ENCODE measurements at places on chromosomes 4 and X.
A peak's percentile ranks its signal among the peaks of the same experiment; 100 is the strongest.

DNA sequence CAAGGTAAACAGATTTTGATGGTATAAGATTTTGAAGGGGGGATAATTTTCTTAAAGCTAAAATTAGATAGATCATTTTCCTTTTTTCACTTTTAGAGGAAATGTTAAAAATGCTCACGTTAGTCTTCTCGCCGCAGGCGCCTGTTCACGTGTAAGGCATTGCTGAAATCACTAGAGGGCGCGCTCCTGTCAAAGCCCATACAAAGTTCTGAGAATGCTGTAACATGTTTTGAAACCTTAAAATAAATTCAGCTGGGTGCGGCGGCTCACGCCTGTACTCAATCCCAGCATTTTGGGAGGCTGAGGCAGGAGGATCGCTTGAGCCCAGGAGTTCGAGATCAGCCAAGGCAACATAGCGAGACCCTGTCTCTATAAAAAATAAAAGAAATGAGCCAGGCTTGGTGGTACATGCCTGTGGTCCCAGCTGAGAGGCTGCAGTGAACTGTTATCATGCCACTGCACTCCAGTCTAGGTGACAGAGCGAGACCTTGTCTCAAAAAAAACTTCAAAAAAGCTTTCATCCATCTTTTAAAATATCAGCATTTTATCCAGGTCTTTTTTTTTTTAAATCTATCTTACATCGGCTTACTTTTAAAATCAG lies 138.0 kb downstream of the RBMX2 start:
- DNase-seq = peak; percentile 67

DNA sequence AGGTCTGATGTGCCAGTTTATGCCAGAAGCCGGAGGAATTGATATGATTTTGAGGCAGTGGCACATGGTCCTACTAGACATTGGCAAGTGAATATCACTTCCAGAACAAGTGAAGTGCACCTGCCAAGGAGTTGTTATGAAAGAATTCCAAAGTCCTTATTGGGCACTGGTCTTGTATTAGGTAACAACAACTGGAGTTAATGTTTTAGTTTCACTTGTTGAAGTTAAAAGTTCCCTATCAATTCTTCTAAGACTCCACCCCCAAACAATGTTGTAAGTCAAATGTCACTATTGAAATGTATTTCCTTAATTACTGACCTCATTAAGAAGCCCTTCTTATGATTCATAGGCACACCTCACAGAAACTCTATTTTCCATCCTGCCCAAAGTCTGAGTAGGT lies 3.1 kb downstream of the TET2 start:
- DNase-seq = no peak

DNA sequence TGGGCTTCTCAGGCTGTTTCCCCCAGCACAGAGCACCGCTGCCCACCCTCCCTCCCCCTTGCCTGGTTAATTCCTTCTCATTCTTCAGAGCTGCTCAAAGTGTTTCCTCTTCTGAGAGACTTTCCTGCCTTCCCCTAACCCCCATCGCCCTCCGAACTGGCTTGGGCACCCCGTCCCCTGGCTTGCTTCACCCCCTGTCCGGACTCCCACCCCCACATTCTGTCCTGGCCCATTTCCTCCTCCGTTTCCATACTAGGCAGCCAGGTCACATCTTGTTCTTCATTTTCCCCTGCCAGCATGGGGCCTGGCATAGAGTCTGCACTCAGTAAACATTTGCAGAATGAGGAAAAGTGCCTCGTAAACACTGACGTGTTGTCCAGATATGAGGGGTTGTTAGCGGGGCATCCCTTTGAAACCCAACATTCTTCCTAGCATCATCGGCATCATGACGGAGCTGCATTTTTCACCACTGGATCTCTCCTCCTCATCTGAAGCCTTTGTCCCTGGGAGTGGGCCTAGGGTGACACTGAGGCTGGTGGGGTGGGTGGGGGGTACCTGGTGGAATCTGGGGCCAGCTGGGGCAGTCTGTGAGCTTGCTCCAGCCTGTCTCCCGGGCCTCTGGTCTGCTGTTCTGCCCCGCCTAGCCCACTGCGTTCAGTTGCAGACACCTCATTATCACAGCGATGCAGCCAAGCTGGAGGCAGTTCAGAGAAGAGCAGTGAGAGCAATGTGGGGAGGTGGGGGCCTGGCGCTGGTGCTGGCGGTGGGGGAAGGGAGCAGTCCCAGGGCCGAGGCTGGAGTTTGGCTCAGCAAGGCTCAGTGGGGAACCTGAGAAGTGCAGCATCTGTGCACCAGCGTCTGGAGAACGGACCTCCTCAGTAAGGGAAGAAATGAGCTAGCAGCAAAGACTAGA lies 149.4 kb upstream of the PJA1 start:
- no peak for DNase-seq

DNA sequence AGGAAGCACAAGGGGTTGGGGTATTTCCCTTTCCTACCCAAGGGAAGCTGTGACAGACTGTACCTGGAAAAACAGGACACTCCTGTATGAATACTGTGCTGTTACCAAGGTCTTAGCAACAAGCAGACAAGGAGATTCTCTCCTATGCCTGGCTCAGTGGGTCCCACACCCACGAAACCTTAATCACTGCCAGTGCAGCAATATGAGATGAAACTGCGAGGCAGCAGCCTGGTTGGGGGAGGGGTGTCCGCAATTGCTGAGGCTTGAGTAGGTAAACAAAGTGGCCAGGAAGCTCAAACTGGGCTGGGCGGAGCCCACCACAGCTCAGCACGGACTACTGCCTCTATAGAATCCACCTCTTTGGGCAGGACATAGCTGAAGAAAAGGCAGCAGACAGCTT lies 197.7 kb downstream of the INPP4B start:
- no peak for DNase-seq

GRCh38 chr4:80486603-80487002 lies 151.1 kb downstream of the CFAP299 start:
- no peak for DNase-seq

DNA sequence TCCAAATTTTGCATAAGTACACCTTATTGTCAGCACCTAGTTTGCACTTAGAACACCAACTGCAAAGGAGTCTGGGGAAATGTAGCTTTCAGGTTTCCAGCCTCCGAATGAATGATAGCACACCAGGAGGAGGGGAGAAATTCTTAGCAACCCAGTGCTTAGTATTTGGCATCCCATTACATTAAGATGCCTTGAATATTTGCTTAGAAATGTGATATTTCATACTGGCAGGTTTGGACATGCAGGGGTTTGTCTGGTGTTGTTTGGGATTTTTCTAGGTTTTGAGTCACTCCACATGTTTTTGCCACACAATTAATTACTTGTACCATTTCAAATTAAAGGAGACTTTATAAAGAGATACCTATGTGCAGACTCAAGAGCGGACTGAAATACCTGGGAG lies 60.3 kb upstream of the CAMK2D start:
- DNase-seq = no peak

DNA sequence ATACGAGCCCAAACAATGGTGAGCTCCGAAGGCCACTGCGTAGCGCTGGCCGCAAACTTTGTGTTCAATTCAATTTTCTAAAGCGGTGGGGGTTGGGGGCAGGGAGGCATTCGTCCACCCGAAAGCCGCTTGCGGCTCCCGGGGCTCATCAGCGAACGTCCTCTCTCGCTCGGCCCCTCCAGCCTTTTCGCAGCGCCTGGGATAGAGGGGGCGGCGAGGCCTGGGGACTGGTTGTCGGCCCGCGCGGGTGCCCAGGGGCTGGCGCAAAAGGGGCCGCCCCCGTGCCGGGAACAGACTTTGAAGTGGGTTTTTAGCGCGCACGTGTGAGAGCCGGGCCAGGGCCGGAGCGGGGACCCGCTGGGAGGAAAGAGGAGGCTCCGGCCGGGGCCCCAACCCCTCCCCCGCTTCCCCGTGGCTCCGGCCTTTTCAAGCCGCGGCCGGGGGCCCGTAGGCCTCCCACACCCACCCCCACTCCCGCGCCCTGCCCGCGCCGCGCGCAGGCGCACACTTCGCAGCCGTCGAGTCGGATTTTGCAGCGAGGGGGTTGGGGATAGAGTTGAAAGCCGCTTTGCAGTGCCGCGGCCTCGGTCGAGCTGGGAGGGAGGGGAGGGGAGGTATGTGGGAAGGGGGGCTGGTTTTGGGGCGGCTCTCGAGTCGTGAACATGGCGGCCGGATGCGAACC lies 8.3 kb downstream of the ZIC3 start:
- DNase-seq = no peak

DNA sequence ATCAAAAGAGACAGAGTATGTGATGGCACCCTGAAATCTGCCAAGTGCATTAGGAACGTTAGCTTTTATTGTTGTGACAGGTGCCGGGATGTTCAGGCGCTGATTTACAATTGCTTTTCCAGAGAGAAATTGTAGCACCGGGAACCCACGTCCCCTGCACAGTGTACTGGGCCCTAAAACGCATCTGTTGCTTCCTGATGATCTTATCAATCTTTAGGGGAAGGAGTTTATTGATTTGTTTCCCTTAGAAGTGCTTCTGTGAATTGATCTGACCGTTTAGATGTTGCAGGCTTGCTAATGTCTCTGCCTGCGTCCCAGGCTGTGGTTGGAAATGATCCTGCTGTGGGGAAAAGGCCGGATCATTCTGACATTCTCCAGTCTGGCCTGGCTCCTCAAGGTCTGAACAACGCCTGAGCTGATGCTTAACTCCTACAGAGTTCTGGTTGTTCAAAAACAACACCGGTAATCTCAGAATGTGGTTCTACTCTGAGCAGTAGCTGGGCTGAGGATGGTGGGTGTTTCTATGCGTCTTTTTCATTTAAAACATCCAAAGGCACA lies 16.9 kb downstream of the PHOX2B start:
- no peak for DNase-seq

- no peak for DNase-seq
These were observed 54.8 kb downstream of the TMEM165 start for GRCh38 chr4:55450566-55450965.

DNA sequence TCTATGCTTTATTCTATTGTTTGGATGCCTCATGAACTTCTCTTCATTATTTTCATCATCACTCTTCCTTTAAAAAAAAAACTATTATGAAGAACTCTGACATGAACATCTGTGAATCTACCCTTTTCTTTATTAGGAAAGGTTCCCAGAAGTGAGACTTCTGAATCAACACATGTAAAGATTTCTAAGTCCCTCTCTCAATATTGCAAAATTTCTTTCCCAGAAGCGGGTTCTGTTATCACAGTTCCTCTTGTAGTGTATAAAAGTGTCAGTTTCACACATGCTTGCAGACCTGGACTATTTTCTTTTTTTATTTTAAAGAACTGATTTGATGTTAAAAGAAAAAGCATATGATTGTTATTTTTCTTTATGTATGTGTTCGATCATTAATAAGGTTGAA lies 330.8 kb upstream of the KLF3 start:
- DNase-seq = no peak

- DNase-seq = no peak
These were observed 207.2 kb upstream of the GPRIN3 start for GRCh38 chr4:89514811-89515210.

DNA sequence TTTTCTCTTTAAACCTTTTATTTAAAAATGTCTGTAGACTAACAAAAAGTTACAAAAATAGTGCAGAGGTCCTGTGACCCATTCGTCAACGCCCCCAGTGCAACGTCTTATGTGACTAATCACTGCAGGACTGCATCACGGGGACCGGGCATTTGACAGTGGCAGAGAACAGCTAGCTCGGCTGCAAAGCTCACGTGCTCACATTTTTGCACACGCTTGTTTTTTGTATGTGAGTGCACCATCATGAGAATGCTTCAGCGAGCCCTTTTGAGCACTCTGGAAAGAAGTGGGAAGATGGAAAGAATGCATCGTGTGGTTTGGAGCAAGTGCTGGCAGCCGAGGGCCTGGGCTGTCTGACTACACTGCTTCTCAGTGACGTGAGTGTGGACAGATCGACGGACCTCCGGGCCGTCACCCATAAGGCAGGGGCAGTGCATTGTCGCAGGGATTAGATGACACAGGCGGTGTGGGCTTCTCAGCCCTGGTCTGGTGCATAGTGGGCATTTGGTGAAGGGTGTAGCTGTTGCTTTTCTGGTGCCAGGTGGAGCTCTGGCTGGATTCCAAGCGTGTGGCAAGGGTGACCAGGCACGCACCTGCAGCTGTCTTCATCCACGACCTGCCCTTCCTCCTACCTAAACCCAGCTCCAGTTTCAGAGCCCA lies 17.7 kb downstream of the SPON2 start:
- DNase-seq = peak; percentile 37

- no peak for DNase-seq
These were observed 10.4 kb downstream of the DCTD start for GRCh38 chr4:182906786-182907185.

DNA sequence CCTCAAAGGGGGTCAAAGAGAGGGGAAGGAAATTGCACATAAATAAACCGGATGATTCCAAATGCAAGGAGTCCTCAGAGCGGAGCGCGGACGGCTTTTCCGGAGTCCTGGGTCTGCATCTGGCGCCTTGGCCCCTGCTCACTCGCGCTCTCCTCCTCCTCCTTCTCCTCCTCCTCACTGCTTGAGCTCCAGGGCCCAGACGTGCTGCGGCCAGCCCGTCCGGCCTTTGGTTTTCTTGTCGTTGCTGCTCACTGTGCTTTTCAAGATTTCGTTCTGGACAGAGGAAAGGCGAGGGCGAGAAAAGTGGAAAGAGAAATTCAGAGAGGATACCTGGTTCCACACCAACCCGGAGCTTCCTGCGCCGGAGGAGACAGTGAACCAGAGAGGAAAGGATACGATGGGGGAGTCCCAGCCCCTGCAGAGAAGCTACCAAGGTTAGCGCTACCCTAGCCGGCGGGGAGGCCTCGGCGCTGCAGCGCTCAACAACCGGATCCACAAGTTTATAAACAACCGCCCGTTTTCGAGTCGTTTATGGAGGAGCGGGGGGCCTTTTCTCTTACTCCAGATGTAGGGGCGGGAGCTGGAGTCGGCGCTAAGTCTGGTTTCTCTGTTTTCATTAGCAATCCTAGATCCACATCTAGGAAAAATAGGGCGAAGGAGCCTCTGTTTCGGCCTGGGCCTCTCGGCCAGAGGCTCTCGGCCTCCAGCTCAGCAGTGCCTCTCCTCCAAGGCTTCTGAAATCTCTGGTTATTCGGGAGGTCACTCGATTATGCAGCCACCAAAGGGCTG lies 2.7 kb downstream of the HAND2 start:
- no peak for DNase-seq

DNA sequence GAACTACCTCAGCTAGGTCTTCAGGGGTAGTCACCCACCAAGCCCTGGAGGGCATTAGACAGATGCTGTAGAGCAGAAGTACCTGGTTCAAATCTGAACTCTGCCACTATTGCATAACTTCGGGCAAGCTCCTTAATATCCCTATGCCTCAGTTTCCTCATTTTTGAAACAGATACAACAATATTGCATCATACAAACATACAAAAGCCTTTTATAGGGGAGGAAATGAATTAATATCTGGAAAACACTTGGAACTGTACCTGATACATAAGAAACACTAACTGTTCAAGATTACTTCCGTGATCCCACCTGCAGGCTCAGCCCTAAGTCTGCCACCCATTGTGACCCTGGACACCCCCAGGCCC lies 166.1 kb downstream of the EFNB1 start:
- no peak for DNase-seq

- DNase-seq = peak; percentile 12
These were observed 70.0 kb upstream of the TSPAN5 start for GRCh38 chr4:98728433-98728832.

Data from adrenal gland (tissue), 19 donors.